Activated naive CD4-positive, alpha-beta T cell treated with anti-CD3 and anti-CD28 coated beads, Interleukin-2, amount 10 ng/mL, durations not matched to agents 5 hours and 36 hours (primary cell): ENCODE measurements at places on chromosomes 7 and 10. TPM values are rescaled to one million over a fixed set of nuclear protein-coding genes. Genes with fewer than 3 reads are reported as not detected.

Gene TAS2R3
- 1.5 TPM for total RNA-seq

Gene CYP3A7
- not detected for total RNA-seq

Gene WIPF3
- total RNA-seq = not detected

Gene SPDYE9
- not detected for total RNA-seq
